Cerebellar nuclear complex (tissue), 1 donor: ENCODE measurements at places on chromosomes 13 and 19.

GRCh38 chr13:20475927-20476691, 49.5 kb downstream of the CRYL1 start:
- DNase-seq: no peak

DNA sequence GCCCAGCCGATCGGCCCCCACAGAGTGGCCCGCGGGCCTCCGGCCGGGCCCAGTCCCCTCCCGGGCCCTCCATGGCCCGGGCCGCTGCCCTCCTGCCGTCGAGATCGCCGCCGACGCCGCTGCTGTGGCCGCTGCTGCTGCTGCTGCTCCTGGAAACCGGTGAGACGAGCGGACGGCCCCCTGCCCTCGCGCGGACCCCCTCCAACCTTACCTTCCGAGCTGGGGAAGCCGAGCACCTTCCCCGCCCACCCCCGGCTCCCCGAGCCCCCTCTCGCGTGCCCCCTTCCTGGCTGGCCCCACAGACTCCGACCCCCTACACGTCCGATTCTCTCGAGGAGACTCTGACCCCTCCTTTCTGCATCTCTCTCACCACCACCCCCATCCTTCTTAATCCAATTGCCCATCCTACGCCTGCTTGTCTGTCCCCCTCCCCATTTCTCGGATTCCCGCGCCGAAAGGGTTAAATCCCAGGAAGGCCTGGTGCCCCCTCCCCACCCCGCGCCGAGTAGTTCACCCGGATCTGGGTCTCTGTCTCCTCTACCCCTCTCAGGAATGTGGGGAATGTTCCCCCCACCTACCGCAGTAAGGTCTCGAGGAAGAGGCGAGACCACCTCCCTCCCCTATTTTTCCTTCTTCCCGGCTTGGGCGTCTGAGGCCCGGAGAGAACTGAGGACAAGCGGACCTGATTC, 502 bp downstream of the NECTIN2 start:
- DNase-seq: no peak

DNA sequence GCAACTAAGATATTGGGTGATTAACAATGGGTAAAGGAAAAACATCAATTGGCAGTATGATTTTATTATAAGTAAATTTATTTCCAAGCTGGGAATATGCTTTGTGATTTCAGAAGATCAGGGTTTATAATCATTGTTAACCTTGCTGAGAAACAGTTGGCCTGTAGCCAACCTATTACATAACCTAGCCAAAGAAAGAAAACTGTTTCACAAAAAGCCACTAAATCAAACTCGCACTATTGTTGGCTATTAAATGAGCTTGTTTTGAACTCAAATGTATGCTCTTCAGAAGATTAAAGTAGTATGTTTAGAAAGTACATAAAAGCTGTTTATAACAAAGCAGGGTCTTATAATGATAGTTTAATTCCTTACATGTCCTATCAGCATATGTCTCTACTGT, 151.7 kb downstream of the LHFPL6 start:
- no peak for DNase-seq

DNA sequence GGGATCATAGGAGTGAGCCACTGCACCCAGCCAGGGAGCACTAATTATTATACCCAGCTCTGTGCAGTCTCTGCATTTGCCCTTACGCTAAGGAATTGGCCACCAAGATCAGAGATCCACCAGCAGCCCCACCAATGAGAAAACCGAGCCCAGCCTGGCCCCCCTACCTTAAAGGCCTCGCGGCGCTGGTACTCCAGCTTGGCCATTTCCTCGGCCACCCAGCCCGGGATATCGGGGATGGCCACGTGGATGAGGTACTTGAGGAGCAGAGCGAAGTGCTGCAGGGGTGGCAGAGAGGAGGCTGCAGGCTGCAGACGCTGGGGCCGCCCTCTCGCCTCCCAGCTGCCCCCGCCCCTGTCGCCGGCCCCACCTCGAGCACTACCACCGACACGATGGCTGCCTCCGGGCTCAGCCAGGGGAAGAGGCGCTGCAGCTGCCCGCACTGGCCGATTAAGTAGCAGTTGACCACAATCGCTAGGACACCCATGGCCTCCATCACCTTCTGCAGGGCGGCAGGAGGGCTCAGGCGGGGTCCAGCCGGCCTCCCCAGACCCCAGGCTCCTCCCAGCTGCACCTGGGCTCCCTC, 7.5 kb downstream of the ANO8 start:
- no peak for DNase-seq

GRCh38 chr19:2717638-2718541, 3.3 kb downstream of the DIRAS1 start:
- no peak for DNase-seq

DNA sequence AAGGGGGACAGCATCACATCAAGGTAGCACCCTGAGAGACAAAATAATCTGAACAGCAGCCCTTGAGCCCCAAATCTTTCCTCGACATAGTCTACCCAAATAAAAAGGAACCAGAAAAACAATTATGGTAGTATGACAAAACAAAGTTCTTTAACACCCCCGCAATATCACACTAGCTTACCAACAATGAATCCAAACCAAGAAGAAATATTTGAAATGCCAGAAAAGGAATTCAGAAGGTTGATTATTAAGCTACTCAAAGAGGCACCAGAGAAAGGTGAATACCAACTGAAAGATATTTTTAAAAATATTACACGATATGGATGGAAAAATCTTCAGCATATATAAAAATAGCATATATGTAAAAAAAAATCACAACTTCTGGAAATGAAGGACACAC, 252.9 kb upstream of the SLITRK6 start:
- no peak for DNase-seq

DNA sequence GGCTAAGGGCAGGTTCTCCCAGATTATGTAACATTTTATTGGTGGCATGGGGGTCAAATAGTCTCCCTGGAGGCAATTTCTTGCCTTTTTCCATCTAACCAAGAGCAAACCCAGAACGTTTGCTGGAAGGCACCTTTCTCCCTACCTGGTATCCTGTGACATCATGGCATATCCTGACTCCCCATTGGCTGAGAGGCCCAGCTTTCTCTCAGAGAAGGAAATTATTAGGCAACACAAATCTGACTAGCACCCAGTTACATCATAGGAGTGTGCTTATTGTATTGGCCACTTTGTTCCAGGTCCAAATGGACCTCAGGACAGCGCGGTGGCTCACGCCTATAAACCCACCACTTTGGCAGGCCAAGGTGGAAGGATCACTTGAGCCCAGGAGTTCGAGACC, 13.0 kb downstream of the NTN5 start:
- no peak for DNase-seq

DNA sequence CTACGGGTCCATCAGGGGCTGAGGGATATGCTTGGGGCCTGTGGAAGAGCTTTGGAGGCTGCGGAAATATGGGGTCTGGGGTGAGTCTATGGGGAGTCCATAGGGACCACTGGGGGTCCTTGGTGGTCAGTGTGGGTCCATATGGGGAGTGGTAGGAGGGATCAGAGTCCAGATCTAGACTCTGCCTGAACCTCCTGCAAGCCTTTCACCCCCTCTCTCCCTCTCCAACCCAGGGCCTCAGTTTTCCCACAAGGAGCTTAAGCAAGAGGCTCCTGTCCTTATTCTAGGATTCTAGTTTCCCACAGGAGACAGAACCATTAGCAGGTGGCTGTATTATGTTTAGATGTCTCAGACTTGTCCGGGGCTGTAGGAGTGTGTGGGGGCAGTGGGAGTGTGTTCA, 161.9 kb upstream of the TSHZ3 start:
- no peak for DNase-seq

- DNase-seq: no peak
Measured at GRCh38 chr13:106696140-106696539, 128.2 kb upstream of the ARGLU1 start.

DNA sequence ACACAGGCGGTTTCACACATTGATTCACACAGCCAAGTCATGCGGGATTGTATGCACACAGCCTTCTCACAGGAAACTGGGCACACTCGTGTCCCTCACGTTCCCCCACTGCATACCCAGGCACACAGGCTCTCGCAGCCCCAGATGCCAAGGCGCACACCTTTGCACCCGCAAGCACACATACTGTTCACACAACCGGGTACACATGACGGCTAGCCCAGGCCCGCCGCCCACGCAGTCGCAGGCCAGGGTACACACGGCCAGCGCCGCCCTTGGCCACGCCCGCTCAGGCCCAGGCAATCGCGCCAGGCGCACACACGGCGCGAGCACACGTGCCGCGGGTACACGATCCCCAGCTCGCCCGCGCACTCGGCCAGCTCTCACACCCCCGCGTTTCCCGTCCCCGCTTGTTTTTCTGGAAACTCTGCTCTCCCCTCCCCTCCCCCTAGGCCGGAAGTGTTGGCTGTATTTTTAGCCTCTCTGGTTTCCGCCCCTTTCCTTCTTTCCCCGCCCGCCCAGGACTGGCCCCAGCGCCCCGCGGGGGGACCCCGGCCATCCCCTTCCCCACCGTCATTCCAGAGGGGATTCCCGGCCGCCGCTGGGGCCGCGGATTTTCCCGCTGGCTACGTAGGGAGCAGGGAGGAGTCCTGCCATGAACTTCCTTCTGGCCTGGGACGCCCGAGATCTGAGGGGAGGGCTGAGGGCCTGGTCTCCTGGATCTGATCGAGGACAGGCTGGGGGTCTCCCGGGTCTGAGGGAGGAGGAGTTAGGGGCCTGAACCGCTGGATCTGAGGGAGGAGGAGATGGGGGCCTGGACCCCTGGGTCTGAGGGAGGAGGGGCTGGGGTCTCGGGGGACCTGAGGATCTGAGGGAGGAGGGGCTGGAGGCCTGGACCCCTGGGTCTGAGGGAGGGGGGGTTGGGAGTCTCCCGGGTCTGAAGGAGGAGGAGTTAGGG, 4.0 kb upstream of the ZFP36 start:
- DNase-seq: no peak

DNA sequence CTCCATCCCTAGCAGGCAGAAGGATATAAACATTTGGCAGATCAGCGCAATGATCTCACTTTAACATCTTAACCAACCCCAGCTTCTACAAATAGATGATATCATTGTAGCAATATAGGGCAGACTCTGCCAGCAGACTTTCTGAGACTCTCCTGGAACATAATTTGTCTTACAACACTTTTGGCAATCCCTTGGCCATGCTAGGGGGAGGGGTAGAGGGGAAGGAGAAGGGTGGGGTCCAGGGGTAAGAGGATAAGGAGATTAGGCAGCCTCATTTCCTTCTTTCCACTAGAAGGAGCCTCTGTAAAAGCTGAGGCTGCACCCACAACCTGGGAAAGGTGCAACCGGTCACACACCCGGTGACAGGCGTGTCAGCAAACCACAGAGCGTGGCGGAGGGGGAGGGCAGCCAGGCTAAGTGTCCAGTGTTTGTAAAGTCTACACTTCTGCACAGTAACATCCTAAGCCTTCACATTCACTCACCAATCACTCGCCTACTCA, 8.7 kb upstream of the UBAC2 start:
- DNase-seq: no peak

GRCh38 chr13:44211704-44212346, 161.8 kb upstream of the SERP2 start:
- no peak for DNase-seq

- DNase-seq: no peak
Measured at GRCh38 chr19:6238643-6239281, 41.0 kb downstream of the MLLT1 start.

DNA sequence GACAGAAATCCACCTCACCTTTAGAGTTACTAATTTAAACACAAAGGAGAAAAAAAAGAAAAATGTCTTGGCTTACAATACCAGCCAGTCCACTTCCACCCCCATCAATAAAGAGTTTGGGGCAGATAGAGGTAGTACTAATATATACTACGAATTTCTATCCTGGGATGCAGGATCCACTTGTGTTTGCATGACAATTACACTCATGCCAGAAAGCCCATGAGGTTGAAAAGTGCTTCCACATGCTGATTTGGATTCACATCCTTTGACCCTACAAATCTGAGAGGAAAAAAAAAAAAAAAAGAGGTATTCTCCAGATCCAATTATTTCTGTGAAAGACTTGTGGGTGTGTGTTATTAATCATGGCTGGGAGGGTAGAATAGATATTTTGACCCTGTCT, 335.2 kb downstream of the SLITRK1 start:
- no peak for DNase-seq

GRCh38 chr19:2841855-2842574, 740 bp downstream of the ZNF555 start:
- no peak for DNase-seq

GRCh38 chr19:3547767-3548282, 8.9 kb downstream of the TEKTIP1 start:
- DNase-seq: no peak

DNA sequence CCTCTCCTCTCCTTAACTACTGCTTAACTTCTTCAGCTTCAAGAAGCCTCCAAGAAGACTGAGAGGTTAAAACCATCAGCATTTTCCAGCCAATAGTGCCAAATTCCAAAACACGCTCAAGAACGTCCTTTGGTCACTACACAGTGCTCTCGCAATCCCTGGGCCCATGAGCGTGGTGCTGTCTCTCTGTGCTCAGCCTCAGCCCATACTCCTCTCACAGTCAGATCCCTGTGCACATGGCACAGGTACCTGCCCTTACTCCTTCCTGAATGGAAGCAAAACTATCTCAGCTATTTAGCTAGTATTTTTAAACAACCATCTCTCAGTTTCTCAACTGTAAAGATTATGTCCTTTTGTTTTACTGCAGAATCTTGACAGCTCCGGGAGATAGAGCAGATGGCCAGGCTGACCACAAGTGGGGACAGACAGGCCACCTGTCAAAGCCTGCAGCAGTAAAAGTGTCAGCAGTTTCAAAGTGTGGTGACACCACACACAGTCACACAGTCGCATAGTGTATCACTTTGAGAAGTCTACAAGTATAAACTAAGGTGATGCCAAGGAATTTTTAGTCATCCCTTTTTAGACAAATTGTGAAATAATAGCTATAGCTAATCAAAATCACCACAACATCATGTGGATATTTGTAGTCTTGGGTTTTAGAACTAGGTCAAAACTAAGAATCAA, 35.7 kb downstream of the DZIP1 start:
- no peak for DNase-seq

GRCh38 chr19:54659300-54659699, 3.5 kb upstream of the LILRB4 start:
- DNase-seq: no peak

DNA sequence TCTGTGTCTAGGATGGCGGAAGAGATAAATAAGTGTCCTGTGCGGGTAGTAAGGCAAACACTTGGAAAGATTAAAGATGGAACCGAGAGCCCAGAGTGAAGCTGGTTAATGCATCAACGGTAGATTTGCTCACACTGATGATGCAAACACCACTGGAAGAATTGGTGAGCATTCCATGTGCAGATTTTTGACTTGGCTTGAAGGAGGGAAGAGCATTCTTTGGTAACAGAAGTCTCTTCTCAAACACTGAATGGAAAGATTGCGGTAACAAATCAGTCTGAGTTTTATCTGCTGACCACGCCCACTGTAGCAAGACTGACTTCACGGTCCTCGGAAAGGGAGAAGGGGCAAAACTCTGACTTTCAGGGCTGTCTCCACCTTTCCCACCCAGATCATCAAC, 112.5 kb downstream of the COL4A1 start:
- DNase-seq: no peak

DNA sequence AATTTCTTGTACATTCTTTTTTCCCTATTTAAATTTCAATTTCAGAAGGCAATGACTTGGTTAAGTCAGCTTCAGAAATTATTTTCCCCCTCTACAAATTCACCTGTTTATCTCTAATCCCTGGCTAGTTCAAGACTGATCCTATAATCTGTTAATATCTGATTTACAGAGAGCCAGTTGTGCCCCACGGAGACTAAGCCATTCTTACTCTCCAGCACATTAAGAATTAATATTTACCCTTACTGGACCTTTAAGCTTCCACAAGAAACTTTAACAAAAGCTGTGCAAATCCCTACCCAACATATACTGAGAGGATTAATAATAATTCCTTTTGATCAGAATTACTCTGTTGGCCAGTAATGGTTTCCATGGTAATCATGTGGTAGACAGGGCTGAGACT, 786.2 kb downstream of the PCDH9 start:
- no peak for DNase-seq
